NCI-H1417 treated with DMSO at 0.1 percent for 48 hours (cell line): ENCODE measurements at places on chromosomes 11 and 22.

DNA sequence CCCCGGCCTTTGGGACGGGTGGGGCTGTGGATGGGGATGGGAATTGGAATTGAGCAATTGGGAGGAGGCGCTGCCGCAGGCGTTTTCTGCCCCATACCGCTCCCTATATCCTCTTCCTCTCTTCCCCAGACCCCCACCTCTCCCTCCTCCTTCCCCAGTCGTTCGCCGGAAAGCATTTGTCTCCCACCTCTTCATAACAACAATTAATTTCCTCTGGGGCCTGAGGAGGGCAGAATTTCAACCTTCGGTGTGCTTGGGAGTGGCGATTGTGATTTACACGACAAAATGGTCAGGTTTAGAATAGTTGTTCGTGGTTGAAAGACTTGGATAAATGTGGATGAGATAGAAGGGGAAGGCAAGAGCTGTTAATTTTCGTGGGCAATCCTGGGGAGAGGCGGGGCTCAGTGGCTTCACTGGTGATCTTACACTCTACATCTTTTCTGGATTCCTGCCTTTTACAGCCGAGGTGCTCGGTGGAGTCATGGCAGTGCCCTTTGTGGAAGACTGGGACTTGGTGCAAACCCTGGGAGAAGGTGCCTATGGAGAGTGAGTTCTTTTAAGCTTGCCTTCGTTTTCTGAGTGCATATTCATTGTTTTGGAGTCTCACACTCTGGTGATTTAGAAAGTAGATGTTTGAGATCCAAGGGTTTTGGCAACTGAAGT is 1.5 kb downstream of the CHEK1 start:
- peak; percentile 58 for DNase-seq

DNA sequence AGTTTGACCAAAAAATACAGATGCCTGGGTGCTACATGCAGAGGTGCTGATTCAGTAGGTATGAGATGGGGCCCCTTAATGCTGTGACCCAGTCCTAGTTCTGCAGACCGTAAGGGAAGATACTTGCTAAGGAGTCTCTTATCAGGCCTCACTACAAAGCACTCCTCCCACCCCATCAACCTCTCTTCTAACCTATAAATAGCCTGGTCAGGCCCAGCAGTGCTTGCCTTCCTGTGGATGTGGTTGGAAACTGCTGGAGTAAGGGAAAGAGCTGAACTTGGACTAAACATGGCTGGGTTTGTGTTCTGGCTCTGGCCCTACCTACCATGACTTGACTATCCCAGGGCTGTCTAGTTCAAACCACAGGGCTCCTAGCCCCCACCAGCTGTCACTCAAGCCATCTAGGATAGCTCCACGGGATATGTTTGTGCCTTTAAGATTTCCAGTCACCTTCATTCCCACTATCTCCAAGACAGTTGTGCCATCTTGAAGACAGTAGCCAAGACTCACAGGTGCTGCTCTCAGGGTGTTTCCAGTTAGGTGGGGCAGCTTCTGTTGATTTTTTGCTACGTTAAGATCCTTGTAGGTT is 9.5 kb upstream of the DKK3 start:
- no peak for DNase-seq

DNA sequence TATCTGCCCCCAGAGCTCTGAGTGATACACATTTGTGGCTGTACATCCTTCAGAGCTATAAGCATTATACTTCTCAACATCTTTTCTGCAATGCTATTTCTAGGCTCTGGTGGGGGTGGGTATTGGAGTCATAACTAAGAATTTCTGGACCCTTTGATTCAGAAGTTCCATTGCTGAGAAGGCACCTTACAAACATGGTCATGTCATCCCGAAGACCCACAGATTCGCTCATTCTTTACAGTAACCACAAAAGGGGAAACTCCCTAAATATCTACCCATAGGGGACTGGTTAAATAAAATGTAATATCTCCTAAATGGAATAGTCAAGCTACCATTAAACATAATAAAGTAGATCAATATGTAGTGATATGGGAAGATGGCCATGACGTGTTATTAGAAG is 98.8 kb downstream of the PRR5L start:
- DNase-seq, result no peak

DNA sequence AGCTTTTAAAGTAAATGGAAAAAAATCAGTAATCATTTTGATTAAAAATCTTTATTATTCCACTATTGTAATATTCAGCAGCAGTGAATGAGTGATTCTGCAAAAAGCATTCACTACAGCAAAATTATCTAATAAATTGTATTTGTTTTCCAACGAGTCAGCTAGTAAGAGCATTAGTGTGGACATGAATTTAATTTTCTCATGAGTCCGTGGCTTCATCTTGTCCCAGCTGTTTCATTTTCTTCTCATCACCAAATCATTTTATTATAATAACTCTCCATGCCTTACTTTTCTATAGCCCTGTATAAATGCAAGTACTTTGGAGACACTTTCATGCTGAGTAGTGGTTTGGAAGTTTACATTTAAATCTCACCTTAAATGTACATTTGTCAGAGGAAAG is 66.2 kb downstream of the FANCF start:
- DNase-seq, result no peak

GRCh38 chr22:32411829-32412592 is at the start of gene RTCB:
RTCB (minus strand) TSS chr22:32412247; CDS start chr22:32412156, 91 bp downstream.
- peak; percentile 19 for DNase-seq
